Right atrium auricular region (tissue), 2 donors: ENCODE measurements at places on chromosomes 6 and 20. TPM values are rescaled to one million over a fixed set of nuclear protein-coding genes. Genes with fewer than 3 reads are reported as not detected.

GRCh38 chr6:14450133-14450504 is 332.5 kb downstream of the CD83 start:
- peak overlapping the region; percentile 31 for H3K27ac ChIP-seq
- H3K27me3 ChIP-seq: no peaks in the 10 kb centered on the region
- H3K4me1 ChIP-seq: peaks cover 41% of the 10 kb centered on the region
- no peaks in the 10 kb centered on the region for H3K36me3 ChIP-seq
- H3K4me3 ChIP-seq: no peak overlapping the region

GRCh38 chr6:47836046-47836445 is 54.2 kb downstream of the OPN5 start:
- H3K27ac ChIP-seq: no peak overlapping the region
- no peaks in the 10 kb centered on the region for H3K27me3 ChIP-seq
- H3K36me3 ChIP-seq: no peaks in the 10 kb centered on the region
- H3K4me3 ChIP-seq: no peak overlapping the region

- no peaks in the 10 kb centered on the region for H3K4me1 ChIP-seq
- H3K27me3 ChIP-seq: no peaks in the 10 kb centered on the region
- no peak for DNase-seq
- no peaks in the 10 kb centered on the region for H3K36me3 ChIP-seq
Observed at GRCh38 chr6:159169557-159170332, 545 bp downstream of the FNDC1 start.

- peak; percentile 18 for DNase-seq
- no peaks in the 10 kb centered on the region for H3K4me1 ChIP-seq
- H3K27me3 ChIP-seq: no peaks in the 10 kb centered on the region
- no peak overlapping the region for H3K27ac ChIP-seq
- no peak overlapping the region for H3K4me3 ChIP-seq
Observed at GRCh38 chr20:24762371-24762770, 186.7 kb upstream of the CST7 start.

DNA sequence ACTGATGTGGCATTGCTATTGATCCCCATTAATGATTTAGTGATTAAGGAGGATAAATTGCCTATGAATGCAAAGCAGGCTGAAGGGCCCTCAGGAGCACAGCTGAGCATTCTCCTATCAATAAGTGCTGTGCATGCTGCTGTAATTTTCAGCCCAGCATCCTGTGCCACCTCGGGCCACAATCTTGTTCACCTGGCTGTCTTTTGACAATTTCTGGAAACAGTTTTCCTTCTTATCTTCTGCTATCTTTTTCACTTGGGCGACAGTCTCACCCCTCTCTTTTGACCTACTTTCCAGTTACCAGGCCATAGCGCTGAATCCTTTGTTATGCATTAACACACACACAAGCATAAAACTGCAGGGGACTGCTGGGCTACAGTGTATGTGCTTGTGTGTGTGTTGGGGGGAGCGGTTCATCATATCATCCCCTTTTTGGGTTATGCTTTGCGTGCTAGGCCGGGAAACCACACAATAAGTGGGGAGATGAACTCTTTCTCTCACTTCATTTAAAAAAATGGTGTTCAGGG is 60.2 kb downstream of the F13A1 start:
- no peaks in the 10 kb centered on the region for H3K36me3 ChIP-seq
- H3K4me1 ChIP-seq: no peaks in the 10 kb centered on the region
- H3K27me3 ChIP-seq: no peaks in the 10 kb centered on the region
- no peak for DNase-seq

- H3K27me3 ChIP-seq: no peaks in the 10 kb centered on the region
- H3K36me3 ChIP-seq: no peaks in the 10 kb centered on the region
- H3K4me1 ChIP-seq: no peaks in the 10 kb centered on the region
- no peak overlapping the region for H3K27ac ChIP-seq
- no peak overlapping the region for H3K4me3 ChIP-seq
Observed at GRCh38 chr6:13725570-13725969, 13.9 kb upstream of the RANBP9 start.

Gene HLA-DMA
- total RNA-seq: 15.4 TPM

GRCh38 chr20:53853111-53853713 is 217.2 kb downstream of the BCAS1 start:
- H3K27ac ChIP-seq: no peak overlapping the region
- no peaks in the 10 kb centered on the region for H3K27me3 ChIP-seq
- no peaks in the 10 kb centered on the region for H3K36me3 ChIP-seq
- no peak for DNase-seq
- H3K4me1 ChIP-seq: peaks cover 7% of the 10 kb centered on the region

DNA sequence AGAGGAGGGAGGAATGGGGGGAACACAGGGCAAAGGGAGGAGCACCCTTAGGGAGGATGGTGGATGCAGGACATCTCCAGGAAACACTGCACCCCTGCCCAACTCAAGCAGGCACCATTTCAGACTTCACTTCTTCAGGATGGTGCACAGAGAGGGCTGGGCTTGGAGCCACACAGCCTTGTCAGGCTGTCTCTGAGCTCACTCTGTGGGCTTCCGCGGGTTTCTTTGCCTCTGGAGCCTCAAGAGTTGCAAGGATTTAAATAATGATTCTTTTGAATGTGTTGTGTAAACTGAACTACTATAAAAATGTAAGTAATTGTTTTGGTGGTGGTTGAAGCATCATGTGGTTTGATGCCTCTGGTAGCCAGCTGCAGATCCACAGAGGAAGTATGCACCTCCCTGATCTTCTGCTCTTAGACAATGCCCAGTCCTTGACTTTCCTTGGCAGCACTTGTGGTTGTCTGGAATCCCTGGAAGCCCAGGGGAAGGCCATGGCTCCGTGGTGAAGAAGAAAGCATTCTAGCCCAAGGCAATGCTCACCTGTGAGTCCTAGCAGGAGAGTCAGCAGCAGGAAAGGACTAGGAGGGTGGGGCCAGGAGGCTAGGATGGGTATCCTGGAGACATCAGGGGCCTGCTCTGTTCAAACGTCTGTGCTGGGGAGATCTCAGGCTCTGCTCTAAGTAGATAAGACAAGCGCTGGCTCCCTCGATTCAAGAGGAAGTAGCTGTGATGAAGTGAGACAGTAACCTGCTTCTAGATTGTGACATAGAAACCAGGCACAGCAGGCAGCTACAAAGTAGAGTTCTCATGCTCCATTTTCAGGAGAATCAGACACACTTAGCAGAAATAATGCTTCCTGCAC is 50.2 kb upstream of the SIRPG start:
- no peaks in the 10 kb centered on the region for H3K27me3 ChIP-seq
- H3K4me3 ChIP-seq: no peak overlapping the region
- no peak overlapping the region for H3K27ac ChIP-seq
- peak; percentile 32 for DNase-seq

Gene C20orf144
- total RNA-seq: not detected

DNA sequence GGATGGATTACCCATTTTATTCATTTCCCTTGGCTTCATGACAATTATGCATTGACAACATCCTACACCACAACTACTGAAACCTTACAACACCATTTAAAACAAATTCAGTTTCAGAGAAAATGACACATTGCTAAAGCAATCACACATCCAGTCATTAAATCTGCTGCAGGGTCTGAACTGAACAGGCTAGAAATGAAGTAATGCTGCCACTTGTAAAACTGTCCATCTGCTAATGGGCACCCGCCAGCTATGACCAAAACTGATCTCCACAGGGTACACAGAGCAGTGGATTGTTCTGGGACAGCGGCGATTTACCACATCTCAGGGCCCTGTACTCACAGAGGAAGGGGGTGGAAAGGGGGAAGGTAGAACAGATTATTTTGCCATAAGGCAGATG is 172.9 kb upstream of the FBXL4 start:
- H3K4me3 ChIP-seq: no peak overlapping the region
- H3K36me3 ChIP-seq: no peaks in the 10 kb centered on the region
- no peak overlapping the region for H3K27ac ChIP-seq
- no peaks in the 10 kb centered on the region for H3K27me3 ChIP-seq

GRCh38 chr20:61726979-61727378 is 338.7 kb downstream of the TAF4 start:
- H3K36me3 ChIP-seq: no peaks in the 10 kb centered on the region
- no peak overlapping the region for H3K4me3 ChIP-seq
- no peaks in the 10 kb centered on the region for H3K4me1 ChIP-seq
- no peak overlapping the region for H3K27ac ChIP-seq
- DNase-seq: no peak
- H3K27me3 ChIP-seq: no peaks in the 10 kb centered on the region

- no peak overlapping the region for H3K4me3 ChIP-seq
- no peaks in the 10 kb centered on the region for H3K36me3 ChIP-seq
- no peak overlapping the region for H3K27ac ChIP-seq
Observed at GRCh38 chr20:33305589-33306057, 22.6 kb downstream of the BPIFB1 start.

DNA sequence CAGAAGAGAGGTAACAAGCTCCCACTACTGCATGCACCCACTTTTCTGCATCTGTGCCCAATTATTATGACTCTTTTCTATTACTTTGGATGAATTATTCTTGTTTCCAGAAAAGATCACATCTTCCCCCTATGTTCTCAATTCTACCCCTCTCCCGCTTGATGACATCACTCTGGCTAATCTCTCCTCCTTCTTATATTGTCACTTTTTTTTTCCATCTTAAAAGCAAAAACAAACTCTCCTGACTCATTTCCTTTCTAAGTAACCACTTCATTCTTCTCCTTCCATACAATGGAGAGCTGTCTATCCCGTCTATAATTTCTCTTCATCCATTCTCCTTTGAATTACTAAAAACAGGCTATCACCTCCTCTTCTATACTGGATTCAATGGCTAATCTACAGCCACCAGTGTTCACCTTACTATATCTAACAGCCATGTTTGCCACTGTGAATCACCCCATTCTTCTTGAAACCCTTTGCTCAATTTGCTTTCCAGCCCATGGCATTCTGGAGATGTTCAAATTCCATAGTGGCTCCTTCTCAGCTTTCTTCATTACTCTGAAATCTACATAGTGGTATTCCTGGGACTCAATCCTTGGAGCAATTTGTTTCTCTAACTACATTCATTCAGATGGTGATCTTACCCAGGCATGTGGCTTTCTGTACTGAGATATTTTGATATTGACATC is 378.4 kb downstream of the ARHGAP18 start:
- DNase-seq: no peak
- no peaks in the 10 kb centered on the region for H3K27me3 ChIP-seq

Gene ARMH2
- total RNA-seq: not detected

Gene GMPR
- 89.5 TPM for total RNA-seq
